OCI-M1 (cell line): ENCODE measurements at places on chromosomes 3 and 15.
A peak's percentile ranks its signal among the peaks of the same experiment; 100 is the strongest.

DNA sequence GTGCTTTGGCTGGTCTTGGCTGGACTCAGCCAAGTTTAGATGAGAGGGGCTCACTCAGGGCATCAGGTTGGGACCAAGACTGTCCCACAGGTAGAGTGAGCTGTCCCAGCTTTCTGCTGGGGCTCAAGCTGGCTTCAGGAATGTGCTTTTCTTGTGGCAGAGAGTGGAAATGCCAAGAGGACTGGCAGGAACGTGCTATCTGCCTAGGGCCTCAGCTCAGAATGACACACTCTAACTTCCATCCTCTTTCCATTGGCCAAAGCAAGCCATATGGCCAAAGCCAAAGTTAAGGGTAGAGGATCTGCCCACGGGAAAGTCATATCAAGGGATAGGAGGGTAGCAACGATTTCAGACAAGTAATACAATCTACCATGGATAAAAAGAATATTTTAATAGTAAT is 178.8 kb downstream of the ABHD5 start:
- no peak for DNase-seq

GRCh38 chr3:140942221-140943104 is 827 bp downstream of the SLC25A36 start:
- DNase-seq, result peak; percentile 73

DNA sequence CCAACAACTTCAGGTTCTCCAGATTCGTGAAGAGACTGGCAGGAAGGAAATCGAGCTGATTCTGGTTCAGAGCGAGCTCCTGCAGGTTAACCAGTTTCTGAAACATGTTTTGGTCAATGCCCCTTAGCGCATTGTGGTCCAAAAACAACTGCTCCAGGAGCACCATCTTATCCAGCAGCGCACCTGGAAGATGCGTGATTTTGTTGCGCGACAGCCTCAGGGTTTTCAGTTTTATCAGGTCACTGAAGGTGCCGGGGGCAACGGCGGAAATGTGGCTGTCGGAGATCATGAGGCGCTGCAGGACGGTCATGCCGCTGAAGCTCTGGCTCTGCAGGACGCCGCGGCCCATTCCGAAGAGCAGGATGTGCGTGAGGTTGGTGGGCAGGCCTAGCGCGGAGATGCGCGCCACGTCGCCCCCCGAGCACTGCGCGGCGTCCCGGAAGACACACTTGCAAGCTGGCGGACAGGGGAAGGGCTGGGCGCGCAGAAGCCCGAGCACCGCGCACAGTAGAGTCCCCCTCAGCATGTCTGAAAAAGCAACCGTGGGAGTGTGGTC is 1.2 kb downstream of the GP5 start:
- DNase-seq, result no peak

DNA sequence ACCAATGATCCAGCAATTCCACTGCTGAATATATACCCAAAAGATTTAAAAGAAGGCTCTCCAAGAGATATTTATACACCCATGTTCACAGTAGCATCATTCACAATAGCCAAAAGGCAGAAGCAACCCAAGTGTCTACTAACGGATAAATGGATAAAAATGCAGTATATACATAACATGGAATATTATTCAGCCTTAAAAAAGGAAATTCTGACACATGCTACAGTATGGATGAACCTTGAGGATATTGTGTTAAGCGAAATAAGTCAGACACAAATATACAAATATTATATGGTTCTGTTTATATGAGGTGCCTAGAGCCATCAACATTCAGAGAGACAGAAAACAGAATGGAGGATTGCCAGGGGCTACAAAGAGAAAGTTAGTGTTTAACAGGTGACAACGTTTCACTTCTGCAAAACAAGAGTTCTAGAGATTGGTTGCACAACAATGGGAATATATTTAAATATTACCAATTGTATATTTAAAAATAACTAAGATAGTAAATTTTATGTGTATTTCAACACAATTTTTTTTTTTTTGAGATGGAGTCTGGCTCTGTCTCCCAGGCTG is 69.4 kb downstream of the STAG1 start:
- DNase-seq, result no peak

DNA sequence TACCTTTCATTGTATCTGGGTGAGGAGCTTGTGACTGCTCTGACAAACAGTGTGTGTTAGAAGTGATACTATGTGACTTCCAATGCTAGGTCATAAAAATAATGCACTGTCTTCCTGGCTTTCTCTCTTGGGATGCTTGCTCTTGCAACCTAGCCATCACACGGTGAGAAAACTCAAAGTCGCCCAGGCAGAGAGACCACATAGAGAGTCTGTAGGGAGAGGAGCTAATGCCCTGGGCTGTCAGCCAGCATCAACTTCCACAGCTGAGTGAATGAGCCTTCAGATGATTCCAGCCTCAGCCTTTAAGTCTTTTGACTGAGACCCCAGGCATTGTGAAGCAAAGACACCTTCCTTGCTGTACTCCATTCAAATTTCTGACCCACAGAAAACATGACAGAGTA is 220.6 kb upstream of the SGO1 start:
- DNase-seq, result no peak

- DNase-seq, result no peak
Observed at GRCh38 chr3:22013641-22014040, 262.6 kb upstream of the ZNF385D start.

DNA sequence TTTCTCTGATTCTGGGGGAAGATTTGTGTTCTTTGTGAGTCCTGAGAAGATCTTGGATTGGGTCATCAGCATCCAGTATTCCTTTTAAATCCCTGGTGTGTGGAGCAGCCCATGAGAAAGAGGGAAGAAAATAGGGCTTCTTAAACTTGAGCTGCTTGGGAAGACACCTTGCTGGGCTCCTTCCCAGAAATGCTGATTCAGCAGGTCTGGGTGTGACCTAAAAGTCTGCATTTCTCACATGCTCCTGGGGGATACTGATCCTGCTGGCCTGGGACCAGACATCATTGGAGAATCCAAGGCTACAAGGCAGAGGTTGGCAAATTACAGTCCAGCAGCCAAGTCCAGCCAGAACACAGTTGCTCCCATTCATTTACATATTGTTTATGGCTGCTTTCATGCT is 54.1 kb upstream of the CMTM7 start:
- no peak for DNase-seq

DNA sequence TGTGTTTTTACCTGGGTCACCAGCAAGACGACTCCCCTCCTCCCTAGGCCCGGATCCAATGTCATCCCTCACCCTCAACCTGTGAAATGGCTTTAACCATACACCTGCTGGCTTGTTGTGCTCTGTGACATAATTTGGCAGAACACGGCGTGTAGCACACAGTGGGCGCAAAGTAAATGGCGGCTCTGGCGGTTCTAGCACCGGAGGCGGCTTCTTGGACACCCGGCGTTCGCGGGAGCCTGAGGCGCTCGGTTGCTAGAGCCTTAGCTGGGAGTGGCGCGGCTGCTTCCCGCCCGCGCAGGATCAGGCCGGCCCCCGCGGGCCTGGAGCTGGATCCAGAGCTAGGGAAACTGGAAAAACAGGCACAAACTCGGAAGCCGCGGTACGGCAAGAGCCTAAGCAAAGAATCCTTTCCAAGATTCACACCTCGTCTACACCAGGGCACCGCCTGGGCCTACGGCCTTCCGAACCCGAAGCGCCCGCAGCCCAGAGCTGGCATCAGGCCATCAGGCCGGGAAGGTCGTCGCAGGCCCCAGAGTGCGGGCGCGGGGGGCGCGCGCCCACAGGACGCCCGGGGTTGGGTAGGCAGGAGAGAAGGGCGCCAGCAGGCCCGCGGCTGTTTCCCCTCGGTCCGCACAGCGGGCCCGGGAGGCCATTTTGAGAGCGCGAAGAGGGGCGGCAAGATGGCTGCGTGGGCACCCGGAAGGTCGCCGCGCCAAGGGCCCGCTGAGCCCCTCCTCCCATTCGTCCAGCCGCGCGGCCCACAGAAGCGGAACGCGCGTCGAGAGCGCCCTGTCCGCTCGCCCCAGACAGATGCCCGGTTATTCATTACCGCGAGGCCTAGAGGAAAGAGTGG is 43.9 kb upstream of the POLG start:
- no peak for DNase-seq

GRCh38 chr3:11118181-11118682 is 36.1 kb upstream of the HRH1 start:
- no peak for DNase-seq

- peak; percentile 4 for DNase-seq
Observed at GRCh38 chr3:134839990-134840389, 44.9 kb downstream of the EPHB1 start.

DNA sequence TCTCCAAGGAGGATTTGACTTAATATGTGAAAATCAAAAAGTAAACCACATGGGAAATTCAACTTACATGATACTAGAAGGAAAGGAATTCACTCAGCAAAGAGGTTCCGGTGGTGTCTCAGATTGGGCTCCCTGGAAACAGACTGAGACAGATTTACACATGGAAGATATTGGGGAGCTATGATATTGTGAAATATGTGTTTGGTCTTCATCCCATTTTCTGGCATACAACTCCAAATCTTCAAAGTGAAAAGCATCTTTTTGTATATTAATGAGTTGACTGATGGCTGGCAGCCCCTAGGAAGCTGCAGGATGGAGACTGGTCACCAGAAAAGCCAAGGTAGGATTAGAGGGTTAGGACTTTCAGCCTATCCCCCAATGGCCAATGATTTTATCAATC is 29.3 kb downstream of the GRK7 start:
- no peak for DNase-seq

DNA sequence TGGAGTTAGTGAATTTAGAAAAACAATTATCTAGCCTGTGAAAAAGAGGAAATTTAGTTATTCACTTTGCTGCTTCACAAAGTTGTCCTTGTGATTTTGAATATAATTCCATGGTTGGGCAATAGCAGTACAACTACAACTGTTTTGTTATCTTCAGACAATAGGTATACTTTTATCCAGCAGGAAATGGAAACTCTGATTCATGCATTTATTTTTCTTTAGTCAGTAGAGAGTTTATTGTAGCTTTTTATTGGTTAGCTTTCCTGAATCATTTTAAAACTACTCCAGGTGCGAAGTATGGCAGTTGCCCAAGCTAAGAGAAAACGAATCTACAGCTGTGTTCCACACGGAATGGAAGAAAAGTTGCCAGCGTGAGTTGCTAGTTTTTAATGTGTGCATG is 80.3 kb downstream of the TM4SF4 start:
- no peak for DNase-seq

DNA sequence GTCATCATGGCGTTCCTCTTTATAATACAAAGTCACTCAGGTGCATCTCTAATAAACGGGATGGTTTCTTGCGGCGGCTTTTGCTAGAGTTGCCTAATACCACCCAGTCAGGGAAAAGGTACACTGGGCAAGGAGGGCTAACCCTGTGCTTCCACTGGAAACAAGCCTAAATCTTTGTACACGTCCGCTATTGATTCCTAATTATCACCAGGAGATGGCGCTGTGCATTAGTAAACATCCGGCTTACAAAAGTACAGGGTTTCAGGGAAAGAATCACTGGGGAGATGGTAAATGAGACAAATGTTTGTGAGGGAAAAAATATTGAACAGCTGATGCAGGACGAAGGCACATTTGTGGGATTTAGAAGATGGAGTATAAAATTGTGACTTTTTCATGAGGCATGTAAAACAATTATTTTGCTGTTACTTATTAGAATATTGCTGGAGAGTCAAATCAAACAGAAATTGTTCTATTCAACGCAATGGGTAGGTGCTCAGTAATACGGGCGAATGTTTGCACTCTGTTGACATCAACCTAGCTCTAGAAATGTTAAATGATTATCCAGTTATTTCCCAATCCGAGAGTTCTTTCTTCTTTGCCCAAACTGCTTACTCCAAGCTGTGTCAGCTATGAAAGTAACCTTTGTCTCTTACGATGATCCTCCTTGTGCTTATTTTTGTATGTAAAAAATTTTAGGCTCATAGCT is 50.6 kb downstream of the GMNC start:
- peak; percentile 81 for DNase-seq

DNA sequence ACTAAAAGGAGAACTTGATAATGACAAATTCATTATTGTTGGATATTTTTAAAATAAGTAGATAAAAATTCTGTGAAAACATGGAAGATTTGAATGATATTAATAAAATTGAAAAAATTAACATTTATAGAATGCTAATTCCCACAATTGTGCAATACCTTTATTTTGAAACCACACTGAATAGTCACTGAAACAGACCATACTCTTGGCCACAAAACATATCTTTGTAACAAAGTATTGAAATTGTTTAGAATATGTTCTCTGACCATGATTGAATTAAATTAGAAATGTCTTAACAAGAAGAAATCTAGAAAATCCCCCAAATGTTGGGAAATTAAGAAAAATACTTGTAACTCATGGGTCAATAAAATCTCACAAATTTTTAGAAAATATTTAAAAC is 49.2 kb downstream of the ARHGAP11B start:
- DNase-seq, result no peak

- peak; percentile 28 for DNase-seq
Observed at GRCh38 chr3:141336672-141337522, 31.4 kb upstream of the ZBTB38 start.

DNA sequence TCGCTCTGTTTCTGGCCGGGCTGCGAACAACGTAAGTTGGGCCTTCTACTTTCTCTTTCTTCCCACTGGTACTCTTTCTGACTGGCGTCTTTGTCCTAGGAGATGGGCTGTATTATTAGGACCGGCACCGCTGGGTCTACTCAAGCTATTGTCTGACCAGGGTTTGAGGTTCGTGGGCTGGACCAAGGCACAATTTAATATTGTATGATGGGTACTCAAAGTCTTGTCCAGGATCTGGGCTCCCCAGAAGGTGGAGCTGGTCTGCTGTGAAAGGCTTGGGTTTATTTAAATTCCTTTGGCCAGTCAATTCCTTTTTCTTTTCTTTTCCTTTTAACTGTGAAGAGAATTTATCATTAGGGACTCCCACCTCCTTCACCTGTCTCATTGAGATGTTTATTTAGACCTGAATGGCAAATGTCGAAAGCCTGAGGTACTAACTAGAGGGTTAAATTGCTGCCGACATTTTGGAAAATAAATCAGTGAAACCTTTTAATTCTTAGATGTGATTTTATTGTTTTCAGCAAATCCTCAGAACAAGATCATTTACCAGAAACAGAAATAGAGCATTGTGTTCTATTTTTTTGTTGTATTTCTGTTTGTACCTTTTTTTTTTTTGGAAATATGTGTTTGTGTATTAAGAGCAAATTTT is 410 bp downstream of the LRRC49 start:
- peak; percentile 64 for DNase-seq

DNA sequence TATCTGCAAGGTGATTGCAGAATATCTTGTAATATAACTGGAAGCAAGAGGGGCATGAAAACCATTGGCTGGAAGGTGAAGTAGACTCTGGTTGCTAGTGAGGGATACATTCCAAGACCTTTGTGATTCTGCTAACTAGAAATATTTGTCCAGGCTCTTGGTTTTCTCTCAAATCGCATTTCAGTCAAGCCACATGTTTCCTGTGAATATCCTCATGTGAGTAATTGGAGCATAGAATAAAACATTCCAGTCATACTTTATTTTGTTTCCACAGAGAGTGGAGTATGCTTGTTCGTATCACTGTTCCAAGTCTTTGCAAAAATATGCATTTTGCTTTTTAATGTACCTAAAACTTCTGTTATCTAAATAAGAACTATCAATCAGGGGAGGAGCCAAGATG is 850.0 kb downstream of the EPHA3 start:
- no peak for DNase-seq

- no peak for DNase-seq
Observed at GRCh38 chr3:188360364-188360881, 206.5 kb downstream of the LPP start.

- DNase-seq, result no peak
Observed at GRCh38 chr3:174960898-174961297, 101.8 kb downstream of the NAALADL2 start.

- no peak for DNase-seq
Observed at GRCh38 chr15:88882785-88883184, 12.6 kb downstream of the HAPLN3 start.
